ENCODE measurements at places on chromosomes 16 and 17.
A peak's percentile ranks its signal among the peaks of the same experiment; 100 is the strongest.

DNA sequence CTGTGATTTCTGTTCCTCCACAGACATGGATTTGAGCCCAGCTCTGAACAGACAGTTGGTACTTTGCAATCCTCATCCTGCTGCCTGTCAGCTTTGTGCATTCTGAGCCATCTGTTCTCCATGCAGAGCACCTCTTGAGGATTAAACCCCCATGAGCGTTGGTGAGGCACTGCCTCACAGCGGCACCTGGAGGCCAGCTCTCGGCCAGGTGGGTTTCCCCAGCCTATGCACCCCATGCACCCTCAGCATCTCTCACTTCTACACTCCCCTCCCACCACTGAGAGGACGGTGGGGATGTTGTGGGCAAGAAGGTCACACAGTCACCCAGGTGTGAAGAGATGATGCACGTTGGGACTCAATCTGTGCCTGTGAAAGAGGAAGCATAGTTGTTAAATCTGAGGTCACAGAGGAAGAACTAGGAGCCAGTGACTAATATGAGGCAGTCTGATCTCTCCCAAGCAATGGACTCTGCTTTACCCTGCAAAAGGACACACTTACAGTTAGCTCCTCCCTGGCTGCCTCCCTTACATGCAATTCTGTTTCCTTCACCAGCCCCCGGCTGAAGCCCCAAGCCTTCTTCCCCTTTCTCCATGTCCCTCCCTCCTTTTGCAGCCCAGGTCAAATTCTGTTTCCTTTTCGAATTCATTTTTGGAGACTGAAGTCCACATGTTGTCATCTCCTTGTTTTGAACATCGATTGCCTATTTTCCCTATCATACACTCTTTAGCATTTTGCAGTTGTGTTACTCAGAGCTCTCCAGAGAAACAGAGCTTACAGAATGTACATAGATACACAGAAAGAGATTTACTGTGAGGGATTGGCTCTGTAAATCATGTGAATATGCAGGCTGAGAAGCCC is 58.5 kb downstream of the HS3ST3B1 start:
- no peak for DNase-seq

GRCh38 chr16:69397821-69398521 is 12.2 kb upstream of the TERF2 start:
- DNase-seq: no peak

- peak; percentile 71 for DNase-seq
Observed at GRCh38 chr17:48577946-48578615, at the start of gene HOXB4. TSS of gene HOXB4 (minus strand) at chr17:48578350. CDS start at chr17:48578319, 31 bp downstream.

- no peak for DNase-seq
Observed at GRCh38 chr16:58299757-58300349, 5.0 kb upstream of the PRSS54 start.

- no peak for DNase-seq
Observed at GRCh38 chr16:47562366-47562765, 101.2 kb downstream of the PHKB start.

All from GM12891 (cell line).